Activated CD4-positive, alpha-beta memory T cell treated with anti-CD3 and anti-CD28 coated beads for 36 hours (primary cell): ENCODE measurements at places on chromosomes 5 and 9. TPM values are rescaled to one million over a fixed set of nuclear protein-coding genes. Genes with fewer than 3 reads are reported as not detected.

DNA sequence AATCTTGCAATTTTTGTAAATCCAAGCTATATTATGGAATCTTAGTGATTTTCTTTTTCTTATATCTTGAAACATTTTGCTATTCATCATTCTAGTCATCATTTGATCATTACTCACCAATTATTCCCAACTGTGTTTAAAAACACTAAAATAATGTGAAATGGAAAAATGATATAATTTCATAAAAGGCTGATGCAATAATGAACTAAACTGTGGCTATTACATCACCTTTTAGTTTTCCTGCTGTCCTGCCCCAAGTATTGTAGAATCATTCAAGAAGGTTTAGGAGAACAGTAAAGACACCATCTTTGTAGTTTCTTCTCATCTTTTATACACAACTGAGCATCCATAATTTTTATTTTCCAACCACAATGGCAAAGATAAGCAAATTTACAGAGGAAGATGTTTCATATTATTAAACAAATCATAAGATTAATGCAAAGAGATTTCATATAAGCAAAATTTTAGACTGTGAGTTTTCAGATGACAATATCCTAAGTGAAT is 431.0 kb upstream of the SLC30A5 start:
- DNase-seq = no peak

DNA sequence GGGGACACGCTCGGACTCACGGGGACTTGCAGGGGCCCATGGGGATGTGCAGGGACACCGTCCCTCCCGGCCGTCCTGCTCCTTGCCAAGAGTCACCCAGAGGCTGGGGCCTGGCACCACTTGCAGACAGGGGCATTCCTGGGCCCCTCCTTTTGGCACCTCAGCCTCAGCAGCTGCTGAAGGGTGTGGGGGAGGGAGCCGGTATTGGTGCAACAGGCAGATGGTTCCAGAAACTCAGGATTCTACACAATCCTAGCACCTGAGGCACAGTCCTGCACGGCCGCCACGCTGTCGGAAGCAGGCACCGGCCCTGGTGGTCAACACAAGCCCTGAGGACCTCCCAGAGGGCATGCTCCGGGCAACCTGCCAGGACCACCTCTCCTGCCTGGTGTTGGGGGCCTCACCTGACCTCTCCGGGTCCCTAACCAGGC is 19.3 kb upstream of the SLC12A7 start:
- no peak for DNase-seq

Gene QSOX2
- 19.4 TPM for total RNA-seq

Gene PCDHB2
- not detected for total RNA-seq

Gene IRX1
- not detected for total RNA-seq

Gene C7
- total RNA-seq = not detected

GRCh38 chr5:129399069-129399468 is 61.0 kb upstream of the ADAMTS19 start:
- no peak for DNase-seq

DNA sequence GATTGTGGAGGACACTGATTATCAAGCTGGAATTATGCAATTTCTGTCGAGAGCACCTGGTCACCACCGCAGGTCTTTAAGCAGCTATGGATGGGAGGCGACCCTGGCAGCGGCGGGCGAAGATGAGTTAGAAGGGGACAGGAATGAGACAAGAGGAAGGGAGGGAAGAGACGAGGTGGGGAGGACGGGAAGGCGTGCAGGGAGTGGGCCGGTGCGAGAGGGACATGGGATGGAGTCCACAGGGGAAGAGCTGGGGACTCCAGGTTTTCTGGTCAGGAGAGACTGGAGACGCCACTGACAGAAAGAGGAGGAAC is 192.3 kb downstream of the MELK start:
- DNase-seq = no peak

GRCh38 chr9:121686930-121687541 is 35.6 kb downstream of the DAB2IP start:
- DNase-seq = peak; percentile 80

Gene ACOT12
- not detected for total RNA-seq

Gene NIPBL
- 35.4 TPM for total RNA-seq

DNA sequence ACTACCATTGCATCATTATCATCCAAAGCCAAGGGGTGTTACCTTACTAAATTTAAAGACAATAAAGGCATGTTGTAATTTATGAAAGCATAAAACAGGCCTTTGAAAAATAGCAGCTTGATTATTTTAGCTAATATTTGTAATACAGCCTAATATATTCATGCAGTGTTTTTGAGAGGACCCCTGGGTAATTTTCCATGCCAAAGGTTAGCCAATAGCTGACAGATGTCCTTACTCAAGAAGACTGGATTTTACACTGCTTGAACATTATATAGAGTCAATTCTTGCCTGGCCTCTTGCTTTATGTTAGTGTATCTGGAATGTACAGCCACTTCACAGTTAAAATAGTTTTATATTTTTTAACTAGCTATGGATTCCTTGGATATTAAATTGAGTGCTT is 337.8 kb upstream of the PAPPA start:
- DNase-seq = no peak

DNA sequence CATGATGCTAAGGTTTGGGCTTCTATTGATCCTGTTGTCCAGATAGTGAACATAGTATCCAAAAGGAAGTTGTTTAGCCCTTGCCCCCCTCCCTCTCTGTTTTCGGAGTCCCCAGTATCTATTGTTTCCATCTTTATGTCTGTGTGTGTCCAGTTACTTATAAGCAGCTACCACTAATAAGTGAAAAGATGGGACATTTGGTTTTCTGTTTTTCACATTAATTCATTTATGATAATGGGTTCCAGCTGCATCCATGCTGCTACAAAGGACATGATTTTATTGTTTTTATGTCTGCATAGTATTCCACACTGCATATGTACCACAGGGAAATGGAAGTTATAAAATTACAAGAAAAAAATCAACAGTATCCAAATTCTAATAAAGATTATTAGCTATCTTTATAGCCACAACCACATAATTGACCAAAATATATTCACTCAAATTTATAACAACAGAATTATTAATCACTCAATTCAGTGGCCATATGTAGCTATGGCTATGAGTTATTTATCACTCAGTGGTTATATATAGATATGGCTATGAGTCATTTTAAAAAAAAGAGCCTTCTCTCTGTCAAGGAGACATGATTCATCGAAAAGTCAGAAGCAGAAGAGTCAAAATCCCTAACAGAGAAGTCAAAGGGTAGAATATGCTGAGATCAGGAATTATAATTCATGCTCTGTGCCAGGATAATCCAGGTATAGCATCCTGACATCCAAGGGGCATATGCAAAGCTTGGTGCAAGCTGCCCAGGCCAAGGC is 367.5 kb downstream of the DEPDC1B start:
- no peak for DNase-seq
